ENCODE measurements at places on chromosomes 2 and 18. TPM values are rescaled to one million over a fixed set of nuclear protein-coding genes. Genes with fewer than 3 reads are reported as not detected.

The STK17B gene
- 4.5 TPM for total RNA-seq

The C2orf42 gene
- 8.3 TPM for total RNA-seq

The FBXO48 gene
- 0.52 TPM for total RNA-seq

The FTCDNL1 gene
- 3.2 TPM for total RNA-seq

The SRD5A2 gene
- total RNA-seq, result 0.01 TPM

The ADRA2B gene
- 0.05 TPM for total RNA-seq

The SPHKAP gene
- total RNA-seq, result not detected

The PSTPIP2 gene
- total RNA-seq, result 0.23 TPM

The EPAS1 gene
- total RNA-seq, result 111 TPM

The CAVIN2 gene
- total RNA-seq, result 19.8 TPM

The TBR1 gene
- total RNA-seq, result 0.05 TPM

The TYMS gene
- 166 TPM for total RNA-seq

The PARD6G gene
- total RNA-seq, result 2.8 TPM

The FLACC1 gene
- total RNA-seq, result 0.18 TPM

The PAX8 gene
- 0.80 TPM for total RNA-seq

The UGT1A4 gene
- total RNA-seq, result 0.06 TPM

The FSHR gene
- total RNA-seq, result not detected

The ALPP gene
- 0.75 TPM for total RNA-seq

The METTL8 gene
- total RNA-seq, result 27.2 TPM

The ANKRD53 gene
- total RNA-seq, result 0.11 TPM

The ANKRD30B gene
- total RNA-seq, result 0.02 TPM

The ASB3 gene
- total RNA-seq, result 13.8 TPM

The CDH20 gene
- total RNA-seq, result not detected

The RNF152 gene
- 0.05 TPM for total RNA-seq

The PJVK gene
- total RNA-seq, result 1.3 TPM

The CCDC121 gene
- total RNA-seq, result 4.0 TPM

The CFAP53 gene
- total RNA-seq, result 0.41 TPM

The UCN gene
- total RNA-seq, result 1.6 TPM

The DNER gene
- total RNA-seq, result 10.2 TPM
